ENCODE measurements at places on chromosomes 7 and 10.
A peak's percentile ranks its signal among the peaks of the same experiment; 100 is the strongest.

- no peak for DNase-seq
Measured at GRCh38 chr7:16315280-16315679, 106.1 kb downstream of the CRPPA start.

DNA sequence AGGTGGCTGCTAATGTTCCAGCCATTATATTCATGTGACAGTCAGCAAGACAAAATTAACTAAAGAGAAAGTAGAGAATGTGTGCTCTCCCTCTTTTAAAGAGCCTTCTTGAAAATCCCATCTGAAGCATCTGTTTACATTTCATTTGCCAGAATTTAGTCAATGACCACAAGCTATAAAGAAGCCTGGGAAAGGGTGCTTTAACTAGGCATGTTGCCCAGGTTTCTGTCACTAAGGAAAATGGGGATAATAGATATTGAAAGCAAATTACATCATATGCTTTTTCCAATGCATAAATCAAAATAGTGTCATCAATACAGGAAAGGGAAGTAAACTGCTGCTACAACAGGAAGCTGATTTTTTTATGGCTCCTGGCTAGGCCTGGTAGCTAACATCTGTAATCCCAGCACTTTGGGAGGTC is 67.7 kb downstream of the ELAPOR2 start:
- no peak for DNase-seq

DNA sequence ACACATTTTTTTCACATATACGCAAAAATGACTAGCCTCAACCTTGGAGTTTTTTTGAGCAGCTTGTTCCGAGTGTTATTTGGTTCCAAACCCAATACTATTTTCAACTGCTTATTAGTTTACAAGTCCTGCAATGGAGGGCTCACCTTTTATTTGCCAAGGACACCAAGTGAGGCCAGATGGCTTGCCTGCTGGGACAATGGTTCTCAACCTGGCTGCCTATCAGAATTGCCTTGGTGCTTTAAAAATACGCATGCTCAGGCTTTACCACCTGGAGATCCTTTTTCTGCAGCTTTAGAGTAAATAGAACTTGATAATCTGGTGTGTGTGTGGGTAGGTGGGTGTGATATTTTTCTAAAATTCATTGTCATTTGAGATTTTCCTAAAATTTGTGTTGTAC is 276.8 kb downstream of the MTERF1 start:
- DNase-seq: no peak

- no peak for DNase-seq
Measured at GRCh38 chr10:119396709-119397071, 145.8 kb downstream of the RGS10 start.

GRCh38 chr10:48333856-48334255 is 27.4 kb downstream of the MAPK8 start:
- no peak for DNase-seq

GRCh38 chr10:119441151-119441821 is 101.2 kb downstream of the RGS10 start:
- no peak for DNase-seq

DNA sequence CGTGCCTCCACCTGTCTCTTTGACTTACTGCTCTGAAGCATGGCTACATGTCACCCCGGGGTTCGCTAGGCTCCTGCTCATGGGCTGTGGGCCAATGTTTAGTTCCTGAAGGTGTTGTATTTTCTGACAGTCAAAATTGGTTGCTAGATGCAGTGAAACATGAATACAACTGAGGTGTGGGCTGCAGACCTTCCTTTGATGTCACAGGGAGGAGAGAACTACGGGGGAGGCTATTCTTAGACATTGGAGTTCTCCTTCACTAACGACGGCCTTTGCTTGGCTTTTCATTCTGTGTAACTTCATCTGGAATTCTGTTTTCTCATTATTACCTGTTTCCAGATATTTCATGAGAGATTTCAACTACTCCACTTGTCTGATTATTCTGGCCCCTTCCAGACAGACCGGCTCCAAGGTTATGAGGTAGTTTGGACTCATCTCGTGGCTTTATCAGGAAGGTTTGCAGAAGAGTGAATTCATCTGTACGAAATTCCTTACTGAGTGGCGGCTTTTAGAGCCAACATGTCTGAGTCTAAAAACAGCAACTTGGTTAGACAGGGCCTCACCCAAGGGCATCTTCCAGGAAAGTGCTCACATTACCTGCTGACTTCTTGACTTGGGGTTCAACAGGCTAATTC is 774.7 kb downstream of the SUGCT start:
- no peak for DNase-seq

GRCh38 chr7:17234030-17234397 is 64.4 kb upstream of the AHR start:
- peak; percentile 42 for DNase-seq

DNA sequence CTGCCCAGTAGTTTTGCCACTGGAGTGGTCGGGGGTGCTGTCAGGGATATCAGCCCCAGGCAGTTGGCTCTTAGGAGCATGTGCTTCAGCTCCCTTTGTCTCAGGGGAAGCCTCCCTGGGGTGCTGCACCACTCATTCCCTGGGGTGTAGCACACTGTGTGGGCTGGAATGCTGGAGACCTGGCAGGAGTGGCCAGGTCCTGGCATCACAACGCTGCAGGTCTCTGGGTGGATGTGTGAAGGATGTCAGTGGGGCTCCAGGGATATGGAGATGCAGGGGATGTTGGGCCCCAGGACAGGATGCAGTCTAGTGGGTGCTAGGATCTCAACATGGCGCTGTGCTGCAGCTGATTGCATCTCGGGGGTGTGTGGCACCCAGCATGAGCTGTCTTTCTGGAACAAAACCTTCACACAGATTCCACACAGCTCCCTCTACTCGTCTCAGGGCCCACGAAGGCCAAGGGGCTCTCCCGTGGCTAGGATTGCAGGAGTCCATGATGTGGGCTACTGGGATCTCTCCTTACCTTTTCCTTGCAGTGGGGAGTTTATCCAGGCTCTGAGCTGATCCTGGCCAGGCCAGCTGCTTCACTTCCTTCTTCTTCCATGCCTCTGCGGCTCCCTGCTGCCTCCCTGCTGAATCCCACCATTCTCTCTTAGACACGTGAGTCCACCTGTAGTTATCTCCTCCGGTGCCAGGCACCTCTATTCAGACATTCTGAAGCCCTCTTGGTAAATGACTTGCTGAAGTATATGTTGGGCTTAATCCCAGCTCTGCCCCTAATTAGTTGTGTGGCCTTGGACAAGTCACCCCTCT is 295.1 kb downstream of the RPS24 start:
- no peak for DNase-seq

- DNase-seq: no peak
Measured at GRCh38 chr7:106375499-106375898, 90.7 kb upstream of the NAMPT start.

DNA sequence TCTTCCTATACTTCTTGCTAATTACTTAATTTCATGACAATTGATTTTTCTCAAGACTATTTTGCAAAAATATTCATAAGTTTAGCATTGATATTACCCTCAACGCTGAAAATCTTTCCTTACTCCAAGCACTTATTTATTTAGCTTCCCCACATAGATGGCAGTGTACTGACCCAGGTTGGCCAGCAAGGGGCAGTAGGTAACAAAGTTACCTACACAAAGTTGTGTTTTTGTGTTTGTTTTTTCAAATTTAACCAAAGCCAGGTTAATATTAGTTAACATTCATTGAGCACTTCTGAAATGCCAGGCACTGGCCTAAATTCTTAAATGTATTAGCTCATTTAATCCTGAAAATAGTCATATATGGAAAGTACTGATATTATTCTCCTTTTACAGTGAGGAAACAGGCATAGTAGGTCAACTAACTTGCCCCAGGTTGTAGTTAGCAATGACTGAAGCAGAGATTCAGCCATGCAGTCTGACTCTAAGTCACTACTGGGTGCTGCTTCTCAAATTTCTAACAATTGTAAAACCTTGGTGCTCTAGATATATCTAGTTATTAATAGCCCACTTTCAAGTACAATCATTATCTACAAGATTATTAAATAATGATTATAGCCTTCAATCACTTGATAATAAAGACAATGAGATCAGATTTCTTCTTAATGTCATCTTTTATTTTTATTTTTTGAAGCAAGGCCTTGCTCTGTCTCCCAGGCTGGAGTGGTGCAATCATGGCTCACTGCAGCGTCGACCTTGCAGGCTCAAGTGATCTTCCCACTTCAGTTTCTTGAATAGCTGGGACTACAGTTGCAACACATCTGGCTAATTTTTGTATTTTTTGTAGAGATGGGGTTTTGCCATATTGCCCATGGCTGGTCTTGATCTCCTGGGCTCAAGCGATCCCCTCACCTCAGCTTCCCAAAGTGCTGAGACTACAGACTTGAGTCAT is 5.8 kb upstream of the GGCT start:
- no peak for DNase-seq

DNA sequence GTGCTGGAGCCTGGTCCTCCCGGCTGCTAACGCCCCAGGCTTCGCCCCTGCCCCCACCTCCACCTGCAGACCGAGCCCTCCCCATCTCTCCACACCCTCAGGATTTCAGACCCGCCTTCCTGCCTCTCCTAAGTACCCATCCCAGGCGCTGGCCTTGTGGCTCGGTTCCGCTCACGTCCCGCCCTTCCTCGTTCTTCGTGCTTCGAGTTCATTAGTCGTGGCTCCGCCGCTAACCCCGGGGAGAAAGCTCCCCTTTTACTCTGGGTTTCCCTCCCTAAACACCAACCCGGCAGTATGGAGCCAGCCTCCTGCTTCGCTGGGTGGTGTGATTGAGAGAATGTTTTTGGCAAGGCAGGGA is 11.2 kb downstream of the EMX2 start:
- no peak for DNase-seq

- no peak for DNase-seq
Measured at GRCh38 chr7:1665549-1666316, 4.3 kb upstream of the ELFN1 start.

GRCh38 chr7:114026486-114027089 is 107.8 kb upstream of the PPP1R3A start:
- no peak for DNase-seq

DNA sequence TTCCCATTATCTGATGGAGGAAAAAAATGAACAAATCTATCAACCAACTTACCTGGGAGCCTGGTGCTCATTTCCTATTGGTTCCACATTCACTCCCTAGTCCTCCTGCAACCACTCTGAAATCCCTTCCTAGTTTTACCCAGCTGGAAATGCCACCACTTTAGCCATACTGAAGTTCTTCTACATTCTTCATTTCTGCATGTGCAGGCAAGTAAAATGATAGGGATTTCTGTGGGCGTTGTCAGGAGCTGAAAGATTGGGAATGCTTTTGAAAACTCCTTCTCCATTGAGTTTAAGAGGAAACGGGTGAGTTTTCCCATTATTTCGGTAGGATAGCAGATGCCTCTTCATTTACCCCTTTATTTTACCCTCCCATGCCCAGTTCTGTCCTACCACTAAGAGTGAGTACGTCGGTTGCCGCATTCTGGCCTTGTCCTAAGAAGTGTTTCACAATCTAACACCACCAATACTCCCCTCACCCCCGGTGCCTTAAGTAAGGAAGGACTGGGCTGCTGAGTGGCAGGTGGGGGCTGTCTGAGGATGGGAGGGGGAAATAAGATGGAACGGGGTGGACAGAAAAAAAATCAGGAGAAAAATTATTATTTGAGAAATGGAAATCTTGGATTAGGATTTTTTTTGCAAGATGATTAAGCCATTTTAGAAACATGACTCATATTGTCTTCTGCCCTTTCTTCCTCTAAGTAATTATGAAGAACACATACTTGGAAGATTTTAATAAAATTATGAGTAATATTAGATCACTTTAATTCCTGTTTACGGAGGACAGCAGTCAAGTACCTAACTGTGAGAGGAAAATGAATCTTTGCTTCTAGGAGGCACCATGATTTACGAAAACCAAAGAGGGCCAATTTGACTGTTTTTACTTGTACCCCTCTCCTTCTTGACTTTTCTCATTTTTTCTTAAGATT is 13.2 kb upstream of the TAS2R60 start:
- DNase-seq: no peak

GRCh38 chr7:100351657-100352058 is 6.3 kb upstream of the PILRB start:
- DNase-seq: no peak

Measured in activated CD4-positive, alpha-beta T cell treated with anti-CD3 and anti-CD28 coated beads, Interleukin-2, amount 50 U/mL, for 4 hours (primary cell).